ENCODE measurements at places on chromosomes 2 and 18. TPM values are rescaled to one million over a fixed set of nuclear protein-coding genes. Genes with fewer than 3 reads are reported as not detected.

The ERBB4 gene
- 2.8 TPM for total RNA-seq

DNA sequence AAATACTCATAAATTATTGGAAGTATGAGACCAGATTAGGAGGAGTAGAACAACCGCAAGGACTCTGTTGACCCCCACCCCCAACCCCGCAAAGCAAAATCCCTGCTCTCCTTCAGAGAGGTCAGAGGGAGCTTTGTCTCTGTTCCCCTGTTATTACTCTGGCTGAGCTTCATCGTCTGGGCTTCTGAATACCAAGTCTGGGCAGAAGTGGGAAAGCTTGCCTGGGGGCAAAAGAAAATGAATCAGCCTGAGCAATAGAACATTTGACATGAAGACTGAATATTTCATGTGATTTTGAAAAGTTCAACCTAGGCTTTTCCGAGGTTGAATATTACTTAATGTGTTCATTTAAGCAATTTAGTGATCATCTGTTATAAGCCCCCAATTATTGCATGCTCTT, 114.6 kb upstream of the ARHGAP28 start:
- DNase-seq, result no peak

GRCh38 chr2:64212346-64212745, 68.1 kb upstream of the PELI1 start:
- no peak for DNase-seq

DNA sequence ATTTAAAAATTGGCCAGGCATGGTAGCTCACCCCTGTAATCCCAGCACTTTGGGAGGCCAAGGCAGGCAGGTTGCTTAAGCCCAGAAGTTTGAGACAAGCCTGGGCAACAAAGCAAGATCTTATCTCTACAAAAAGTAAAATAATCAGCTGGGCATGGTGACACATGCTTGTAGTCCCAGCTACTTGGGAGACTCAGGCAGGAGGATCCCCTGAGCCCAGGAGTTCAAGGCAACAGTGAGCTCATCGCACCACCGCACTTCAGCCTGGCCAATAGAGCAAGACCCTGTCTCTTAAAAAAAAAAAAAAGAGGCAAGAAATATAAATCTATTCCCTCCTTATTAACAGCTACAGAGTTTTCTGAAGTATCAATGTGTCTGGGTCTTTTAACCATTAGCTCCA, 51.9 kb downstream of the ESCO1 start:
- no peak for DNase-seq

The GALNT5 gene
- 0.98 TPM for total RNA-seq
